Ammon's horn (tissue), 1 donor: ENCODE measurements at places on chromosomes 16 and 17.
A peak's percentile ranks its signal among the peaks of the same experiment; 100 is the strongest.

DNA sequence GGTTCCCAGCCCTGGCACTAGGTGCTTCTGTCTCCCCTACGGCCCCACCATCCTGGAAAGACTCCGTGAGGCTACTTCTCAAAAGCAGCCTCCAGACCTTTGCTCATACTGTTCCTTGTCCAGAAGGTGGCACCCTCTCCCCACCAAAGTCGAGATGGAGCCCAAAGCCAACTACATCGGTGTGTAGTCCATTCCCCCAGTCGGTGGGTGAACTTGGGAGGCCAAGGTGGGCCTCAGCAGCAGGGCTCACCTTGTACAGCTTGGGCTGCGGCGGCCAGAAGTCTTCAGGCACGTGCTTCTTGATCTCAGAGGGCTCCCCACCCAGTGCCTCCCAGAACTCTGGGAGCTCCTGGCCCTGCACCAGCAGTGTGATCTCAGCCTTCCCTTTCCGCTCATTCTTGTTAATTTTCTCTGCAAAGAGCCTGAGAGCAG lies 10.2 kb downstream of the FLII start:
- peak; percentile 86 for DNase-seq

GRCh38 chr17:4341616-4341977 lies 24.9 kb downstream of the UBE2G1 start:
- DNase-seq, result no peak

DNA sequence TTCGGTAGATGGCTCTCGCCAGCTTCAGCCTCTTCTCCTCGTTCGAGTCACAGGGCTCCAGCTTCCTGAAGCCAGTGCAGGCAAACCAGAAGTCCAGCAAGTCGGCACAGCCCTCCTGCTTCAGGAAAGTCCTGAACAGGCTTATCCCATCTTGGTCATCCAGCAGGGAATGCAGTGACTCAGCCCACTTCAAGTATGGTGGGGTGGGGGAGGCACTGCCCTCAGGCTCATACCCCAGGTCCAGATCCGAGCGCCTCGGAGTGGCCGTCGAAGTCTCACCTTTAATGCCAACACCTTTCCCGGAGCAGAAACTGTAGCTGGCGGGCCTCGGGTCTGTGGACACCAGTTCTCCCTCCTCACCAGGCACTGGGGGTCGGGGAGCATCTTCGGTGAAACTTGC lies 5.9 kb downstream of the AXIN1 start:
- no peak for DNase-seq

DNA sequence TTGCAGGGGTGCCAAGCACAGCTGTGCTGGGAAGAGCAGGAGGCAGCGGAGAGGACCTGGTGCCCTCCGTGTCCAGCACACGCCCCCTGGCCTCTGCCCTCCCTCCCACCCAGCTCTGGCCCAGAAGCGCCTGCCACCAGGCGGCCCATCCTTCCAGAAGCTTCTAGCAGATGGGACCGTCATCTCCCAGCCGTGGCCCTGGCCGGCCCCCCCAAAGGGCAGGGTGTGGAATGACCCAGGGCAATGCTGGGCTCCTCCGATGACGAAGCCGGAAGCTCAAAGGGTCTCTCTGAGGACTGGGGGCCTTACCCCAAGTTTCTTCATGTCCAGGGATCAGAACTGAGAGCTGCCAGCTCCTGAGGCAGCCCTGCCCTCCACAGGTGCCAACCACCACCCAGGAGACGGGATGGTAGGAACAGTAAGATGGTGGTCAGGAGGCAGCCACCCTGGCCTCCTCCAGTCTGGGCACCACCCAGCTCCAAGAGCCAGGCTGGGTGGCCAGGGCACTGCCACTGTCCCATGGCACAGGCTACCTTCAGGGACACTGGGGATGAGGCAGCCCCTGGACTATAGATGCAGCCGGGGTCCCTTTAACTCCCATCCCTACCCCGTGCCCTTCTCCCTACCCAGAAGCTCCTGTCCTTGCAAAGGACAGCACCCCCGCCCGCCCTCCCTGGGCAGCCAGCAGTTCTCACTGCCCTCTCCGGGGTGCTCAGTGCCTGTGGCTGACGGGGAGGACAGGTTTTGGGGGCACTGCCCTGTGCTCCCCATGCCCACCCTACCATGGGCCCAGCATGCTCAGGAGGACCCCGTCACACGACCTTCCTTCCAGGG lies 6.5 kb upstream of the CDH15 start:
- DNase-seq, result no peak

GRCh38 chr17:69511250-69511649 lies 96.8 kb downstream of the MAP2K6 start:
- DNase-seq, result no peak

DNA sequence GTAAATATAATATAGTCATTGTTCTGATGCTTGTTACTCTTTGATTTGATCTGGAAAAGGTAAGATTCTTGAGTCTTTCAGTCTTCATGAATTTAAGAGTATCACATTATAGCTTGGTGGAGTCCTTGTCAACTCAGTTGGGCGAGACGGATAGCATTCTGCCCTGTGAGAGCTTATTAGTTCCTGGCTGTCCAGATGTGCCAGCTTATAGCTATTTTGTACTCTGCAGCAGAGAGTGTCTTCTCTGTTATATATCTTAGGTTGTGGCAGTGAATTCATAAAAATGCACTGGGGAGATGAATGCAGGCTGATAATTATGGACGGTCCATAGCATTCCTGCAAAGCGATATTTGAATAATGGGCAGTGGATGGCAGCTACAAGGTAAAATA lies 51.0 kb upstream of the CRISPLD2 start:
- DNase-seq, result no peak
